ENCODE measurements at places on chromosomes 2 and 18.

GRCh38 chr2:112159454-112159921, 21.3 kb downstream of the FBLN7 start:
- DNase-seq: no peak

DNA sequence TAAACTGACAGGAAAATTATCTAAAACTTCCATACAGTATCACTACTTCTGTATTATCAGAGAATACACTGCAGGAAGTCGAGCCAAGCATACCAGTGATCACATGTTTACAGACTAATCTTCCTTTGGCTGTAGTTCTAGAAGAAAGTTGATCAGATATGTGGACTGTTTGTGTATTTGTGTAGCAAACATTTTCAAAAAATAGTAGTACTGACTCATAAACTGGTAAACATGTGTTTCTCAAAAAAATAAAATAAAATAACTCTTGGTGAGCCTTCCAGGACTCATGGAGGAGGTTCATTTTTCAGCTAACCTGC, 148.9 kb upstream of the SLC39A10 start:
- no peak for DNase-seq

DNA sequence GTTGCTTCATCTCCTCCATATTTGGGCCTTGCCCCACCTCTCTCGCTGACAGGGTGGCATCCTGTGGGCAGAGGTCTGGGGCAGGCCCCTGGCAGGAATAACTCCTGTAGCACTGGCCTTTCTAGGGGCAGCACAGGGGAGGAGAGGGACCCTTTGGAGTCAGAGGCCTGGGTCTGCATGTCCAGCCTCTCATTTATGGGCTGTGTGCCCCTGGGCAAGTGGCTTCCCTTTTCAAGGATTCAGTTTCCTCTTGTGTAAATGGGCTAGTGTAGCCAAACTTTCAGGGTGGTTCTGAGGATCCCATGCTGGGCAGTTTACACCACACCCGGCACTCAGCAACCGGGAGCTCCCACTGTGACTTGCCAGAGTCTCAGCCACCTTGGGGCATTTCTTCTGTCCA, 23.4 kb downstream of the ADRA2B start:
- DNase-seq: no peak

DNA sequence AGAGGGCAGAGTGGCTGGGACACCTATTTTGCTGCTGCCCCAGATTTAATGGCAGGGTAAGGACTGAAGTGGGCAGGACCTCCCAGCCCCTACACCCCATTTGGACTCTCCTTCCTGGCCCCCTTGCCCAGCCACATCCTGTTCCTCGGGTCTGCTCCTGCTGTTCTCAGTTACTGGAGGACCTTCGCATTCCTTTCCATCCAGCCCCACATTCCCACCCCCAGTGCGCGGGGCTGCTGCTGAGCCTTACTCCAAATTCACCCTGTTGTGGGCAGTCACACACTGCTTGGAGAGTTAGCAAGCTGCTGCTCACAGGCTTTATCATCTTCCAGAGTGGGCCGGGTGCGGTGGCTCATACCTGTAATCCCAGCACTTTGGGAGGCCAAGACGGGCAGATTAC, 75.2 kb upstream of the SLC14A2 start:
- DNase-seq: no peak

DNA sequence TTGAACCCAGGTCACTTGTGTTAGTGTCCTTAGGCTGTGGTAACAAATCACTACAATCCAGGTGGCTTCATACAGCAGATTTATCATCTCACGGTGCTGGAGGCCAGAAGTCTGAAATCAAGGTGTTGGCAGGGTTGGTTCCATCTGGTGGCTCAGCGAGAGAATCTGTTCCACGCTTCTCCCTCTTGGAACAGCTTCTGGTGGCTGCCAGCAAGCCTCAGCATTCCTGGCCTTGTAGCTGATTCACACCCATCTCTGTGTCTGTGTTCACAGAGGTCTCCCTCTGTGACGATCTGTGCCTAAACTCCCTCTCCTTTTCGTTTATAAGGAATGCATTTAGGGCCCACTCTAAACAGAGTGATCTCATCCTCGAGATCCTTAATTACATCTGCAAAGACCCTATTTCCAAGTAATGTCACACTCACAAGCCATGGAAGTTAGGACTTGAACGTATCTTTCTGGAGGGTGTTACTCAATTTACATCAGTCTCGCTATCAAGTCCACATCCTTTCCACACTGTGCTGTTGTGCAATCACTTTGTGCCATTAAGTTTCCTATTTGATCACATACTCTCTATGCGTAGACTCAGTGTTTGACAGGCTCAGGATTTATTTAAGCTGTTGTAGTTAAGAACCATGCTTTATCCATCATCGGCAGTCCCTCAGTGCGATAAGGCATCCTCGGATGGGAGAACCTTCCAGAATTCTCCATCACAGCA, 164.4 kb downstream of the SOCS6 start:
- no peak for DNase-seq

DNA sequence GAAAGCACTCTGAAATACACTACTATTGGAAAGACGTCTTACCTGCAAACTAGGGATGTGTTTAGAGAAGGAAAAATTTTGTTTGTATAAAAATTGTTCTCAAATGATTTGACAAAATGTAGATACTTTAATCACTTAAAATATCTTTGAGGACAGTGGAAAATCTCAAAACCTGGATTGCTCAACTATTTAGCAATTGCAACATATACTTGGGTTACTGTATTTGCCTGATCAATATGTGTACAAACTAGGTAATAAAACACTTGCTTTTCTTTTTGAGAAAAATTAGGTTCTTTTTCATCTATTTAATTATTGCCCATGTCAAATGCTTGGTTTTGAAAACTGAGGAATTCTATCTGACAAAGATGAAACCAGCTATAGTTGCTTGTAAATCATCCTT, 60.9 kb downstream of the CPS1 start:
- DNase-seq: no peak

GRCh38 chr2:85756822-85757435, 3.1 kb downstream of the ATOH8 start:
- no peak for DNase-seq

GRCh38 chr2:233882353-233882752, 14.2 kb upstream of the MSL3B start:
- no peak for DNase-seq

All from HCEC 1CT (cell line).